Fibroblast of mammary gland (primary cell): ENCODE measurements at places on chromosomes 4 and X.

- DNase-seq = no peak
Observed at GRCh38 chr4:54076673-54077072, 12.3 kb upstream of the CHIC2 start.

GRCh38 chr4:78308517-78308916, 243.1 kb upstream of the ANXA3 start:
- DNase-seq = no peak

GRCh38 chr4:56653461-56654237, 27.4 kb downstream of the HOPX start:
- DNase-seq = no peak

GRCh38 chr4:42311591-42311990, 85.7 kb upstream of the SHISA3 start:
- DNase-seq = no peak

DNA sequence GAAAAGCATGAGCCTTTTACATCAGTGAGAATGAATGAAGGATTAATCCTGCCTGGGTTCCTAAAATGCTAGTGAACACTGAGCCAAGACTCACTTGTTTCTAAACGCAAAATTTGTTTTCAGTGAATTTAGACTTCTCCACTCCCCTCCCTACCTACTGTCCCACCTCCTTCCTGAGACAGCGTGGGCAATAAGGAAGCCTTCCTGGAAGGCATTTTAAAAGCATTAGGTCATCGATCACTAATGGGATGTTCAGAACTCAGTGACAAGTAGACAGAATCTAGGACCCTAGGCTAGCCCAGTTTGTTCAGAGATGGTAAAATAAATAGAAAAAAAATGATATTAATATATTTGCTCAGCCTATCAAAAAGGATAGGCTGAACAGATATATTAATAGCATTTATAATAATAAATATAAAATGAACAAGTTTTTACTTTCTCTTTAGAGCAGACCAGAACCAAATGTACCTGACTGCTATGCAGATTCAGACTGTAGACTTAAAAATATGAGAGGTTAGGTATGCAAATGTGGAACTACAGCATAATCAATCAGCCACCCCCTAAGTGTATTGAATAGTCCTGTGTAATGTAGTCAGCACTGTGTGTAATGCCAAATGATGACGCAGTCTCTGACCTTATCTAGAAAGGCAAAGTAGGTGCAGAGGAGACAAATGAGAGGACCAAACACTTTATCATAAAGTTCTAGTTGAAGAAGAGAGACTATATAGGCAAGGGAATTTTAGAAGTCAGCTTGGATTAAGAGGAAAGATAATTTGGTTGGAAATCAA, 331.1 kb downstream of the GPAT3 start:
- no peak for DNase-seq

GRCh38 chr4:32112891-32113290, 1392.7 kb downstream of the PCDH7 start:
- no peak for DNase-seq

DNA sequence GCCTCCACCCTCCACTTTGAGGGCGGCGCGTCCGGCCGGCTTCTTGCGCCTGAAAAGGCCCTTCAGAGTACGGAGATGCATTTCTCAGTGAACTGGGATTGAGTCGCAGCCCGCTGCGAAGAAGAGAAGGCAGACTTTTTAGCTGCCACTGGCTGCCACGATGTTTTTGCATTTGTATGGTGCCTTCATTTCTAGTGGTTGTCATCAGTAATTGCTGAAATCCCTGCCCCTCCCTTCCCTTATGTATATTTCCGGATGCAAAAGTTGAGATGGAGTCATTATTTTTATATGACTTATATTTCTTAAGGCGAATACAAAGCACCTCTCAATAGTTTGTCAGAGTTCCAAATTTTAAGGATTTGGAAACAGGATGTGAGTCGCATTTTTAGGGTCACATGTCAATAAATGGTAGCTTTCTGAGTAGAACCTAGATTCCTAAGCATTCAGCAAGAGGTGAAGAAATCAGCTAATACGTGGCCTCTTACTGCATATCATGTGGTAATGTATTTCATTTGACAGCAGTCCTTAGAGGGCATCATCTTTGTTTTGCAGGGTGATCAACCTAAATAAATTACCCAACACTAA, 658 bp downstream of the ATP6AP2 start:
- DNase-seq = peak; percentile 50

GRCh38 chrX:137432609-137433008, 133.3 kb upstream of the ZIC3 start:
- no peak for DNase-seq

DNA sequence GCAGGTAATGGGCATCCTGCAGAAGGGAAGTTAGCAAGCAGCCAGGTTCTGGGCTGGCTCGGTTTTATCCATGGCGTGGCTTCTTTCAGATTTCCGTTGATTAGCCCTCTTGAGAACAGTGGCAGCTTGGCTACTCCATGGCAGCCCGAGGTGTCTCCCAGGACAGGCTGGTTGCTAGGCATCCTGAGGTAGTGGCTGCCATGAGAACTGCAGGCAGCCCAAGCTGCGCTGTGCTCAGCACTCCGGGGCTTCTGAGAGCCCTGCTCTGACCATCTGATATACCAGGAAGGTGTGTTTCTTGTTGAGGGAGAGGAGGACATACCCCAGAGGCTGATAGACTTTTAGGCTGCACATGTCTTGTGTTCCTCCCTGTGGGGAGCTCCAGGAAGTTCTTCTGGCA, 253.4 kb upstream of the CASK start:
- no peak for DNase-seq

- no peak for DNase-seq
Observed at GRCh38 chrX:41055740-41056139, 29.5 kb upstream of the USP9X start.

DNA sequence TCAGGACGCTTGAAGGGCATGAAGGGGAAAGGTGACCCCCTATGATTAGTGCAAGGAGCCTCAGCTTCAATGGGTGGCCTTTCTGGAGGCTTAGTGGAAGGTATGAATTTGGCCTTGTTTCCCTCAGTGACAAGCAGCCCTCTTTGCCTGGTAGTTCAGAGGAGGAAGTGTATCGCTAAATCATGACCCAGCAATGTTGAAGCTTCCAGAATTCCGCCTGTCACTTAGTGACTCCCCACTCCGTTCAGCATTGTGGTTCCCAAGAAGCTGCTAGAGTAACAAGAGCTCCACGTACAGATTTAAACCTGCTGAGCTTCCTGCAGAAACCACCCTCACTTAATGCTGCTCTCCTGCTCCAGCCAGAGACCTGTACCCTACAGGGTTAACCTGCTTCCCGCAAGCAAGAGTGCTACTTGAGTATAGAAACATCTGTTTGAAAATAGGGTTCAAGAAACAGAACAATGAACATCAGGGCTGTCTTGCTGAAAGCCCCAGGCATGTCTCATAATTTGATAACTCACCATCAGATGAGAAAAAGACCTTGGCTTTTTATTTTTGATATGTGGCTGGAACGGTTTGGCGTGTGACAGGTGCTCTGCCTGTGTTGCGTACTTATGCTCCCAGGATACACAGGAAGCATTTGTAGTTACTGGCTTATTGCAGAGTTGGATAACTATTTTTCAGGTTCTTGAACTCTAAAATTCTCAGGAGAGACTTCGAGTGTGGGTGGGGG, 105.2 kb downstream of the UCHL1 start:
- no peak for DNase-seq

- peak; percentile 84 for DNase-seq
Observed at GRCh38 chrX:134990801-134991481, at the start of gene SMIM10. SMIM10 (plus strand) TSS chrX:134990991; CDS start chrX:134991096, 105 bp downstream.

DNA sequence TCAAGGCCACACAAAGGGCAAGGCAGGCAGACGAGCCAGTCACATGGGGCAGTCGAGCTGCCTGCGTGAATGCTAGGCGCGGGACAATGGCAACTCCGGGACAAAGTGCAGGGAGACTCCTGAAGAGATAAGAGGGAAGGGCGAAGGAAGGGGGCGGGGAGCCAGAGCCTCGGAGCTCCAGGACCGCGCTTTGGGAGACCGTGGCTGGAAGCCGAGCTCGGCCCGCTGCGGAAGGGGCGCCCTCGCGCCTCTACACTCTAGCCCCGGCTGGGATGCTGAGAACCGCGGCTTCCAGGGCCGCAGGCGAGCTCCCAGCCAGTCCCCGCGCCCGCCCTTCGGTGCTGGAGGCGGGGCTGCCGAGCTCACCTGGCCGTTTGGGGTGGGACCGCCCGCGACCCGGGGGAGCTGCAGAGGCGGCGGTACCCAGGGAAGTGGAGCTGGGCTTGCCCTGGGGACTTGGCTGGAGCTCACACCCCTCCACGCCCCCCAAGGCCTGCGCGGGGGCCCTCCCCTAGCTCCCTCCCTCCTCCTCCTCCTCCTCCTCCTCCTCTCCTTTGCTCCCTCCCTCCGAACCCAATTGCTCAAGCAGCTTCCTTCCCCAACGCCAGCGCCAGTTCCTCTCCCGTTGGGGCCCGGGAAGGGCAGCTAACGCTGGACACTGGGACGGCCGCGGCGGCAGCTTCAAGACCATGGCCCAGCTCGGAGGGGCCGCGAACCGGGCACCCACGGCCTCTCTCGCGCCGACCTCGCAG, at the start of gene SOWAHD:
Gene SOWAHD, plus strand, starts transcription at position 610 of the 752 bp plus-strand sequence. Its CDS starts 80 bp downstream, at position 690.
- DNase-seq = no peak

- DNase-seq = no peak
Observed at GRCh38 chrX:77967631-77968030, 1.8 kb downstream of the PGAM4 start.

- no peak for DNase-seq
Observed at GRCh38 chr4:79763486-79764075, 309.4 kb downstream of the ANTXR2 start.

- DNase-seq = peak; percentile 5
Observed at GRCh38 chr4:16082041-16082425, 1.8 kb downstream of the PROM1 start.

DNA sequence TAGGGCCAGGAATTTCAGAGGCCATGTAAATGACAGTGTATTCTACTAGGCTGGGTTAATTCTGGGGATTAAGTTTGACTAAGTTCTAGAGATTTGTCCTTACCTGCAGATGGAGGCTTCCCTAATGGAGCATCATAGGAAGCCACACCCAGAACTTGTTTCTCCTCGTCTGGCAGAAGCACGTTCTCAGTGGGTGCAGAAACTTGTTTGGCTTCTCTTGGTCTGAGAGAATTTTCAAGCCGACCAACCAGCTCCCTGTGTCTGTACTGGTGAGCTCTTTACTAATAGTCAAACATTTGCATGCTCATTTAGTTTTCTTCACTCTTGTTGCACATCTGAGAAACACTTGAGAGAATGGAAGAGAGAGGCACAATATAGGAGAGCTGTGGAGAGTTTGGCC, 907 bp upstream of the ATP10D start:
- DNase-seq = no peak

DNA sequence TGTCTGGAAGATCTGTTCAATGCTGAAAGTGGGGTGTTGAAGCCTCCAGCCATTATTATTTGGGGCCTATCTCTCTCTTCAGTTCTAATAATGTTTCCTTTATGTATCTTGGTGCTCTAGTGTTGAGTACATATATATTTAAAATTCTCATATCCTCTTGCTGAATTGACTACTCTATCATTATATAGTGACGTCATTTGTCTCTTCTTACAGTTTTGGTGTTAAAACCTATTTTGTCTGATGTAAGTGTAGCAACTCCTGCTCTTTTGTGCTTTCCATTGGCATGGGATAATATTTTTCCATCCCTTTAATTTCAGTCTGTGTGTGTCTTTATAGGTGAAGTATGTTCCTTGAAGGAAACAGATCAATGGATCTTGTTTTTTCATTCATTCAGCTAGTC, 446.0 kb downstream of the FAM47A start:
- no peak for DNase-seq

- no peak for DNase-seq
Observed at GRCh38 chr4:76697129-76697803, 200.7 kb downstream of the SOWAHB start.
